Vagina (tissue), 2 donors: ENCODE measurements at places on chromosomes 5 and 9. TPM values are rescaled to one million over a fixed set of nuclear protein-coding genes. Genes with fewer than 3 reads are reported as not detected.

DNA sequence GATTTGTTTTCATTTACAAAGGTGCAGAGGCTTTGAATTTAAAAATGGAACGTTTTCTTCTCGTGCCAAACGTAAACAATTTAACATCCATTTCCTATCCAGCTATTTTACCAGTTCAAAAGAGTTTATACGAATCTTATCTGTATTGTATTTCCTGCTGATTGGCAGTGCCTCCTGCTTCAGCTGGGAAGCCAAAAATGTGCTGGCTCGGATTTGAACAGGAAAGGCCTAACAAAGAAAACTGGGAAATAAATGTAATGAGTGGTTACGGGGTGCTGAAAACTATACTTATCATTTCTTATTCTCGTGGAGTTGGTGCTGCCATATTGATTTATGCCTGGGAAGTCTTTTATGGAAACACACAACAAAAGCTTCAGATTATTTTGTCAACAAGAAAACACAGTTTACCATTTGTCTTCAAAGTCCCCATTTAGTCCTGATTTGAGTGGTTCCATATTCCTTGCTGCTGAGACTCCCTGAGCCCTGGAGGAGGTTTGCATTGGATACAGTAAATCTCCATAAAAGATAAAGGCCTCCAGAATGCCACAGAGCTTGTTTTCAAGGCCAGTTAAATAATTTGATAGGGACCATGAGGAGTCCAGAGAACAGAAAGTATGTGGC, 507.4 kb downstream of the RASEF start:
- H3K4me3 ChIP-seq, result no peak overlapping the region
- H3K36me3 ChIP-seq, result no peaks in the 10 kb centered on the region
- H3K27me3 ChIP-seq, result no peaks in the 10 kb centered on the region
- no peak overlapping the region for H3K27ac ChIP-seq

- peaks cover 48% of the 10 kb centered on the region for H3K4me1 ChIP-seq
- no peaks in the 10 kb centered on the region for H3K36me3 ChIP-seq
- peak overlapping the region; percentile 34 for H3K4me3 ChIP-seq
- DNase-seq, result no peak
- no peaks in the 10 kb centered on the region for H3K27me3 ChIP-seq
Measured at GRCh38 chr9:127578952-127579853, 32.9 kb upstream of the STXBP1 start.

- no peaks in the 10 kb centered on the region for H3K27me3 ChIP-seq
- no peak for DNase-seq
- H3K4me3 ChIP-seq, result no peak overlapping the region
- no peaks in the 10 kb centered on the region for H3K4me1 ChIP-seq
- no peaks in the 10 kb centered on the region for H3K36me3 ChIP-seq
- H3K27ac ChIP-seq, result no peak overlapping the region
Measured at GRCh38 chr9:119375892-119376291, 6.7 kb upstream of the BRINP1 start.

DNA sequence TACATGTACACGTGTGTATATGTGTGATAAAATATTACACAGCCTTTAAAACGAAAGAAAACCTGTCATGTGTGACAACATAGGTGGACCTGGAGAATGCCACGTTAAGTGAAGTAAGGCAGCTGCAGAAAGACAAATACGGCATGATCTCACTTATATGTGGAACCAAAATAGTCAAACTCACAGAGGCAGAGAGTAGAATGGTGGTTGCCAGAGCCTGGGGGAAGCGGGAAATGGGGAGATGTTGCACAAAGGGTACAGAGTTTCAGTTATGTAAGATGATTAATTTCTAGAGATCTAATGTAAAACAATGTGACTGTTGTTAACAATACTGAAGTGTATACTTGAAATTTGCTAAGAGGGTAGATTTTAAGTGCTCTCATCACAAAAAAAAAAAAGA, 34.8 kb downstream of the ADAMTS12 start:
- no peaks in the 10 kb centered on the region for H3K36me3 ChIP-seq
- no peak for DNase-seq
- H3K4me3 ChIP-seq, result no peak overlapping the region
- H3K4me1 ChIP-seq, result peaks cover 8% of the 10 kb centered on the region

GRCh38 chr9:99085949-99086948, 18.7 kb upstream of the TGFBR1 start:
- H3K27me3 ChIP-seq, result no peaks in the 10 kb centered on the region
- H3K4me1 ChIP-seq, result peaks cover 30% of the 10 kb centered on the region
- H3K36me3 ChIP-seq, result no peaks in the 10 kb centered on the region

DNA sequence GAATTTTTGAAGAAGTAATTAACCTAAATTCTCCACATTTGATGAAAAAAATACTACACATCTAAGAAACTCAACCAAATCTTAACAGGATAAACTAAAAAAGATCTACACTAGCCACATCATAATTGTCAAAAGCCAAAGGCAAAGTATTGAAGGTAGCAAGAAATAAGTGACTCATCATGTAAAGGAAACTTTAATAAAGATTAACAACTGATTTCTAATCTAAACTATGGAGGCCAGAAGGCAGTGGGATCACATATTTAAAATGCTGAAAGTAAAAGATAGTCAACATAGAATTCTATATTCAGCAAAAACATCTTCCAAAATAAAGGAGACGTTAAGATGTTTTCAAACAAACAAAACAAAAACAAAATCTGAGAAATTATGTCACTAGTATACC, 2002.9 kb downstream of the MAT2B start:
- no peaks in the 10 kb centered on the region for H3K27me3 ChIP-seq
- no peak for DNase-seq
- H3K4me1 ChIP-seq, result no peaks in the 10 kb centered on the region

Gene STC2
- total RNA-seq, result 2.9 TPM

Gene SLC6A18
- total RNA-seq, result not detected
